ENCODE measurements at places on chromosomes 1 and 21.

DNA sequence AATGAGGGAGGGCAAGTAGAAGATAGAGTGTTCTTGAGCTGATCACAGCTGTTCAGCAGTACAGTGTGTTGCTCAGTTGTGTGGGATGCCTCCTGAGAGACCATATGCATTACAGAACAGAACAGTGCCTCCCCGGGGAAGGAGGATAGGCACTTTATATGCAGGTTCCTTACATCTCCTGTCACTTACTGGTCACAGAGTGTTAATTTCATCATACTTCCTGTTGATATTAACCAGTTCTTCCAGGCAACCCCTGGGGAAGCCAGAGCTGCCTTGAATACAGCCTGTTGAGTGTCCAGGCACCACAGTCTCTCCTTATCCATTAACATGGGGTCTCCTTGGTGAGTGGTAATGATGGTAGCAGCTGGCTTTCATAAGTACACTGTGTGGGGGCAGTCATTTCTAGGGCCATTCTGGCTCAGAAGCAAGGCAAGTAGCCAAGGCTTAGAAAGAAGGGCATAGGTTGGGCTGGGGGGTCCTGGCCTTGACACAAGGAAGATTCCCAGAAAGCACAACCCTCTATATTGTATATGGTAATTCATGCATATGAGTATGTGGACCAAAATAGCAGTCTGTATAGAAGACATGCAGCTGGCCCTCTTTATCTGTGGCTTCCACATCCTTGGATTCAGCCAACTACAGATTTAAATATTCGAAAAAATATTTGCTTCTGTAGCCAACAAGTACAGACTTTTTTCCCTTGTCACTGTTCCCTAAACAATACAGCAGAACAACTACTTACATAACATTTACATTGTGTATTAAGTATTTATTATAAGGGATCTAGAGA lies 142.4 kb downstream of the ZP4 start:
- no peak for DNase-seq

DNA sequence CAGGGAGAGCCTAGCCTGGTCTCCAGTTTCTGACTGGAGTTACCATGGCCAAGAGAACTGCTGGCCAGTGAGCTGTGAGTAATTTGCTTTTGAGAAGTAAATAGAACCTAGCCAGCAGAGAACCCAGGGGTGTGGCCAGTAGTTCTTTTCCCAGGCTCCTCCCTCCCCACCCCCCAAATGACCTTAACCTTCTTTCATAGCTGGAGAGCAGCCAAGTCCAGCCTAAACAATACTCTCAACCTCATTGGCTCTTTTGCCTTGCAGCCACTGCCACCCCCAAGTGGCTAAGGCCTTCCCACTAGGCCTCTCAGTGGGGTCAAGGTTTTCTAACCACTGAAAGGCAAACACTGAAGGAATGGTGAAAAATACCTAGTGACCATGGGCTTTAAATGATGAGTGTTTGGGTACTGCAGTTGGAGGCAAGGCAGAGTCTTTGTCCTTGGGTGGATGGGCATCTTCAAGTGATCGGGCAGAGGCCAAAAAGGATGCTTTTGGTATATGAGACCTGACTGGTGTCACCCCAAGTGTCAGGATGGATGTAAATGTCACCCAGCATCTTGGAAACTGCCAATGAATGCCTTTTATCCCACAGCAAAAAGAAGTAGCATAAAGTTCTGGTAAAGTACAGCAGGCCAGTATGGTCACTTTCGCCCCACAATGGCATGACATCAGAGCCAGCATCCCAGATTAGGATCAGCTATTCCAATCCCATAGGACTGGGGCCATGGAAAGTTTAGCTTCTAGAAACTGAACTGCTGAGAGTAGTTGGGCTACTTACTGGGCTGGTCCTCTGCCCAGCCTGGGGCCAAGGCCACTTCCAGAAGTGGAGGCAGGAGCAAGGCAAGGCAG lies 3.5 kb upstream of the PIGV start:
- DNase-seq, result peak; percentile 35

GRCh38 chr1:212255705-212256307 lies 29.4 kb upstream of the PPP2R5A start:
- no peak for DNase-seq

GRCh38 chr1:145936247-145936646 lies 9.0 kb upstream of the RBM8A start:
- DNase-seq, result no peak

- DNase-seq, result no peak
Measured at GRCh38 chr1:24018611-24019580, 38.8 kb upstream of the SRSF10 start.

- DNase-seq, result no peak
Measured at GRCh38 chr1:236124965-236125364, 17.4 kb upstream of the GPR137B start.

GRCh38 chr1:102799496-102799895 lies 308.8 kb downstream of the COL11A1 start:
- no peak for DNase-seq

GRCh38 chr1:66552829-66553228 lies 18.9 kb downstream of the SGIP1 start:
- no peak for DNase-seq

DNA sequence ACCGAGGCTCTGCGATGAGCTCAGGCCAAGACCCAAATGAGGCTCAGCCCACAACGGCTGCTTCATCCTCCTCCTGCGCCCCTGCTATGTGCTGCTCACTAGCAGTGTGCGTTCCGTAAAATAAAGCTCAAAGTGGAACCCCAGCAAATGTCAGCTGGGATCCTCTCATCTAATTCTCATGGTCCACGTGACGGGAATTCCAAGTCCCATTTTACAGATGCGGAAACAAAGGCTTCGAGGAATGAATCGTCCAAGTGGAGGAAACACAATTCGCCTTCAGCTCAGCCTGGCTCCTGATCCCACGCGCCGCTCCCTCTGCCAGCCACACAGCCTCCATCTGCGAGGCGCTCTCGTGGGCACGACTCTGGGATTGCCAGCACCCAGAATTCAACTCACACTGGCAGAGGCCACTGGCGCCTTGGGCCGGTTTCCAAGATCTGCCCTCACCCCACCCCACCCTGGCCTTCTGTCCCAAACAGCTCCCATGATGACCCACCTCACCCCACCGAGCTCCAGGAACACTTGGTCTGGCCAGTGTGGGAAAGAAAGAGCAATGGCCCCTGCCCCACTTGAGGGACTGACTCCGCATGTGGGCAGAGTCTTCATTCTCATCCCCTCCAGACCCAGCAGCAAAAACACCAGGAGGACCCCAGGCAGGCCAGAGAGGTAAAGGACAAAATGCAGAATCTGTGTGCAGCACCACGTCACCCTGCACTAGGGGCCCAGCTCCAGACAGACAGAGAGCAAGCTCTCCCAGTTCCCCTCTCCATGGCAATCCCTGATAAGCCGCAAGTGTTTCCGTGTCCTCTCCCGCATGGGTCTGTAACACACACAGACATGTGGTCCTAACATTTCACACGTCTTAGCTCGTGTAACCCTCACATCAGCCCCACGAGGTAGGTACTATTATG lies 10.5 kb downstream of the CASZ1 start:
- no peak for DNase-seq

DNA sequence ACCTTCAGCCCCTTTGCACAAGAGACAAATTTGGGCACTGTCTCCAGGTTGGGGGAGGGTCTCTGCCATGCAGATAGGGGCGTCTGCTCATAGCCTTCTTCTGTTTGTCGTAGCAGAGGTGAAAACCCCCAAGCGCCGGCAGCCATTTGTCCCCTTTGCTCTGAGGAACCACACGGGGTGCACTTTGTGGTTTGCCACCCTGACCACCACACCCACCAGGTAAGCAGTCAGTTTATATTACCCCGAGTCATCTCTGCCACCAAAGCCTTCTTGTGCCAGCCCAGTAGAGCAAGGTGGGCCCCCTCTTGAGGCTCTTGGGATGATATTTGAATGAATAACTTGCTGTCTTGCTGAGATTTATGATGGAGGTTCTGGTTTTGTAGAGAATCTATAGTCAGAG lies 111.8 kb downstream of the VPS13D start:
- DNase-seq, result no peak

DNA sequence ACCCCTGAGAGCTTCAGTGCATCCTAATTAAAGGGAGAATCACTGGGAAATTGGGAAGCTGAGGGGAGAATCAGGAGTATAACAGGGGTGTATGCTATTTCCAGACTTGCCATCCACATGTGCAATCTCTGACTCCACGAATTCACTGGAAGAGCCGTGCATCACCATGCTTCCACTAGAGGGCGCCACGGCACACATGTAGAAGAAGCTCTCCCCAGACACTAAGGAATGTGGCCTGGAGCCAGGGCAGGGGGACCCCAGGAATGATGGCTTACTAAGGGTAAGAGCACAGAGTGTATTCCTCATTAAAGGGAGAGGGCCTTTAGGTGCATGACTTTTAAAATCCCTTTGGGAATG lies 81.5 kb downstream of the ABCA4 start:
- DNase-seq, result no peak

- DNase-seq, result no peak
Measured at GRCh38 chr1:4306559-4307467, 347.6 kb upstream of the AJAP1 start.

- DNase-seq, result no peak
Measured at GRCh38 chr1:1922956-1923833, 4.1 kb upstream of the TMEM52 start.

- DNase-seq, result no peak
Measured at GRCh38 chr21:46055863-46056281, 42.0 kb upstream of the COL6A2 start.

GRCh38 chr21:30718239-30718909 lies at the start of gene KRTAP21-3:
Gene KRTAP21-3 (minus strand): TSS chr21:30718777. CDS start chr21:30718759, 18 bp downstream.
- no peak for DNase-seq

- DNase-seq, result no peak
Measured at GRCh38 chr1:53600561-53600960, 138.4 kb downstream of the GLIS1 start.

DNA sequence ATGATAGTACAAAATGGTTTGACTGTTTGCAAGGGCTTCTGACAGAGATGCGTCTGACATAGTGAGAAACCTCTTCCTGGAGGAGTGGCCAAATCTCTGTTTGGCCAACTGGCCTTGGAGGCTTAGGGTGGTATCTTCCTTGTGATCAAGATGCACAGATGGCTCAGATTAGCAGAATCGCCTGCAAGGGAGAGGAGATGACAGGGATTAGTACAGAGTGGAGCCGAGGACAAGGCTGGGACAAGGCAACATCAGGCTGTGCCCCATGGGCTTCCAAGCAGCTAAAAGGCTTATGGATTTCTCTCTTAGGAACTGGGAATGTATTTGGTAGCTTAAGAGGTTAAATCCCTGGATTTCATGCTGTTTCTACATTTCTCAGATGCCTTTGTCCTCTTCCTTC lies 379.1 kb downstream of the SIPA1L2 start:
- DNase-seq, result no peak

GRCh38 chr1:20610970-20611369 lies 22.1 kb downstream of the CDA start:
- no peak for DNase-seq

DNA sequence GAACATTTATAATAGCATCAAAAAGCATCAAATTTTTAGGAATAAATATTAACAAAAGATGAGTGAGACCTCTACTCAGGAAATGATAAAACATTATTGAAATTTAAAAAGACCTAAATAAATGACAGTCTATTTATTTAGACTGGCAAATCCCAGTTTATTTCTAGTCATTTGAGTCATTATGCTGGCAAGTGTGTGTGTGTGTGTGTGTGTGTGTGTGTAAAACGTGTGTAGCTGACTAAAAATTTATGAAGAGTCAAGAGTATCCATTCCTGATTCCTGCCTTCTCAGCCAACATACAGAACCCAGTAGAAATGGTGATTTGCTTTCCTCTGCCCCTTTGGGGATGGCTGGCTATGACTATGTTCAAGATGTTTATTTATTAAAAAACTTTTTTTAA lies 46.2 kb downstream of the OSBPL9 start:
- DNase-seq, result no peak

DNA sequence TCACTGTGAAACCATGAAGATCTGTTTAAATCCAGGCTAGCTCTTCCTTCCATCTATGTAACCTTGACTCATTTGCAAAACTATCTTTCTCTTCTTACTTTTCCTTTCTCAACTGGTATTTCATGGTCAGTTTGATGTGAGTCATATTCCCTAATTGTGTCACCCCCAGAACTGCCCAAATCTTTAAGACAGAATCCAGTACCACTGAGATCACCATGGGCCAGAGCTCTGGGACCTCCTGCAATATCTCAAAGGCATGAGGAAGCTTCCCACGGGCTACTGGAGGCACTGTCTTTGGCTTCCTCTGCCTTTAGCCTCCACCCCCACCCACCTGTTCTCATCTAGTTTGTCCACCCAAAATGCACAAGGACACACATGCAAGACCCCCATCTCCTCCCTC lies 274.4 kb upstream of the FMN2 start:
- DNase-seq, result no peak

DNA sequence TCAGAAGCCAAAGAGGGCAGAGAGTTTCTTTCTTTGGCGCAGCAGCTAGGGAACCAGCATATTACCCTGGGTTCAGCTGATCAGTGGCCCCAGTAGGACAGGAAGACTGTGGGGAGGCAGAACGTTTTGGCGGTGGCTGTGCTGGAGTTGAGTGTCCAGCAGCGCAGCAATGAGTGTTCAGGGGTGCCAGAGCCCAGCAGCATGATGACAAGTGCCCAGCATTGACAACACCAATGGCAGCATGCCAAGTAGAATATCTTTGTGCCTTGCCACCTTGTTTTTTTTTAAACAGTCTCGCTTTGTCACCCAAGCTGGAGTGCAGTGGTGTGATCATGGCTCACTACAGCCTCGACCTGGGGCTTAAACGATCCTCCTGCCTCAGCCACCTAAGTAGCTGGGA lies 106.7 kb upstream of the CDC42BPA start:
- no peak for DNase-seq

DNA sequence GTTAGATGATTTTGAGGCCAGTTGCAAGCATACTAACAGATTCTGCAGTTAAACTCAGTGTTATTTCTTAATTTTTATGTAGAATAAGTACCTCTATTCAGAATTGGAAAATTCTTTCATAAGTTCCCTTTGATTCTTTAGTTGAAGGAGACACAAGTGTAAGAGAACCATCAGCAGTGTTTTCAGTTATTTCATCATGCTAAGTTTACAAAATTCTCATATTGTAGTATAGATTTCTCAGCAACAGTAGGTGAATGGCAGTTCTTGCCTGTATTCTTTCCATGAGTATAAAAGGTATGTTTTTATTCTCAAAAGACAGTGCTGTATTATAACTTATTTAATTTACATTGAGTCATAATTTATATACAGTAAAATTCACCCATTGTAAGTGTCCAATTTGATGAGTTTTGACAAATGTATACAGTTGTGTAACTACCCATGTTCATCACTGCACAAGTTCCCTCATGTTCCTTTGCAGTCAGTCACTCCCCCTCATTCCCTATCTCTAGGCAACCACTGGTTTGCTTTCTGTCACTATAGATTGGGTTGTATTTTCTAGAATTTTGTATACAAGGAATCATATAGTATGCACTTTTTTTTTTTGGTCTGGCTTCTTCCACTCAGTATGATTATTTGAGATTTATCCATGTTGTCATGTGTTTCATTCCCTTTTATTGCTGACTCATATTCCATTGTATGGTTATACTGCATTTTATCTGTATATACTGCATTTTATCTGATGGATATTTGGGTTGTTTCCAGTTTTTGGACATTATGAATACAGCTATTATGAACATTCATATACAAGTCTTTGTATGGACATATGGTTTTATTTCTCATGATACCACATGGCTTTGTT lies 3.9 kb downstream of the RPS6KC1 start:
- peak; percentile 5 for DNase-seq

- no peak for DNase-seq
Measured at GRCh38 chr1:115680730-115681111, 39.0 kb downstream of the VANGL1 start.

- DNase-seq, result no peak
Measured at GRCh38 chr21:16074950-16075489, 345.2 kb downstream of the USP25 start.

- DNase-seq, result no peak
Measured at GRCh38 chr1:108063703-108064102, 98.7 kb upstream of the VAV3 start.

Measured in anterior cingulate cortex (tissue), 58 donors.